ENCODE measurements at places on chromosomes 2 and 18.

DNA sequence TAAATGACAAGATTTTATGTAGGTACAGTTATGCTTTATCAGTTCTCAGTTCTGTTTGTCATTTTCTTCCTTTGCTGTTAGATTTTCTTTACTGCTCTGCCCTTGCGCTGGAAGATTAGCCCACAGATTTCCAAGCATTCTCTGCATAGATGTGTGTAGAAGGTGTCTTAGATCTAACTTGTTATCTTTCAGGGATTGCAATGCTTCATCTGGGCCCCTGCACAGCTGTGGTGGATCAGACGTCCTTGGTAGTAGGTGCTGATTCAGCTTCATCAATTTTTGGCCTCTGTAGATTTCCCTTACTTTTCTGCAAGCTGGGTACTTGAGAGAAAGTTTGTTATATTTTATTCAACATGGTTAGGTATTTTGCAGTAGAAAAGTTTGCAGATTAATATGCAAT lies 115.3 kb upstream of the LINC00305 start:
- DNase-seq, result no peak

GRCh38 chr2:203261326-203262159 lies 22.7 kb downstream of the CYP20A1 start:
- no peak for DNase-seq

DNA sequence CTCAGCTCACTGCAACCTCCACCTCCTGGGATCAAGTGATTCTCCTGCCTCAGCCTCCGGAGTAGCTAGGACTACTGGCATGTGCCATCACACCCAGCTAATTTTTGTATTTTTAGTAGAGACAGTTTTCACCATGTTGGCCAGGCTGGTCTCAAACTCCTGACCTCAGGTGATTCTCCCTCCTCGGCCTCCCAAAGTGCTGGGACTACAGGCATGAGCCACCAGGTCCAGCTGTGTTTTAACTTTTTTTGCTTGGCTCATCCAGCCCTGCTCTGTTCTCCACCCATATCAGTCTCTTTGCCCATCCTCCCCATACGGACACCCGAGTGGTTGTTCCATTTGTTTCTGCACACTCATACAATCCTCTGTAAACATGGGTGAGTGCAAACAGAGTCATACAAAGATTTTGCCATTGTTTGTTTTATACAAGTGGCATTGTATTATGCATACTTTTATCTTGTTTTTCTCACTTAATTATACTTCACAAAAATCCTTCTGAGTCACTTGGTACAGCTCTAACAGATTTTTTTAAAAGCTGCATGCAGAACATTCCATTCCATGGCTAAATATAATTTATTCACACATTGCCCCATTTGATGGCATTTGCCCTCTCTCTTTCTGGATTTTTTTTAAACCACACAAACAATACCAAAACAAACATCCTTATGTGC lies 5.3 kb downstream of the APOB start:
- no peak for DNase-seq

DNA sequence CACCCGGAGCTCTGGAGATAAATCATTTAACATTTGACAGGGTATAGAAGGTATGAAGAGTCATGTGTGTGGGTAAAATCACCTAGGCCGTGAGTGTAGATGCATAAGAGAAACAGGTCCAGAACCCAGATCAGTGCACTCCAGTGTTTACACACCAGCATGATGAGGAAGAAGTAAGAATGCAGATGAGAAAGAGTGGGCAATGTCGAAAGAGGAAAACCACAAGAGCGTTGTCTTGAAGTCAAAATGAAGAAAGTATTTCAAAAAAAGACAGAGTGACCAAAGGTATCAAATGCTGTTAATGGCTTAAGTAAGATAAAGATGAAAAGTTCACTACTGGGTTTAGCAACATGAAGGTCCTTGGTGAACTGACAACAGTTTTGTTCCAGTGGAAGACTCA lies 32.0 kb upstream of the PLB1 start:
- DNase-seq, result no peak

- no peak for DNase-seq
Measured at GRCh38 chr2:71965530-71965929, 182.1 kb downstream of the CYP26B1 start.

DNA sequence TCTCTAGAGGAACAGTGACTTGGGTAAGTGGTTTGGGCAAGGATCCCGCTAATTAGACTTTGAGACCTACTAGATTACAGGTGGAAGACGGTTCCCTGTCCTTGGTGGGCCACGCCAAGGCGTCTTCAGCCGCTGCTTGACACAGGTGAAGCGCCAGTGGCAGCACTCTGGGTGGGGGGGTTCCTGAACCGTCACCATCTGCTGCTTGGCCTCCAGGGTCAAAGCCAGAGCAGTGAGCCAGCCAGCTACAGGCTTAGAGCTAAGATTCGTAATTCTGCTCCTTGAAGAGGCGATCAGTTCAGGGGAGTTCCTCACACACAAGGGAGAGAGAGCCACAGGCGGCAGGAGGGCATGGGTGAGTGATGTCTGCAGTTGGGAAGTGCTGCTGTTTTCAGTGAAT lies 39.4 kb upstream of the RBM44 start:
- no peak for DNase-seq

DNA sequence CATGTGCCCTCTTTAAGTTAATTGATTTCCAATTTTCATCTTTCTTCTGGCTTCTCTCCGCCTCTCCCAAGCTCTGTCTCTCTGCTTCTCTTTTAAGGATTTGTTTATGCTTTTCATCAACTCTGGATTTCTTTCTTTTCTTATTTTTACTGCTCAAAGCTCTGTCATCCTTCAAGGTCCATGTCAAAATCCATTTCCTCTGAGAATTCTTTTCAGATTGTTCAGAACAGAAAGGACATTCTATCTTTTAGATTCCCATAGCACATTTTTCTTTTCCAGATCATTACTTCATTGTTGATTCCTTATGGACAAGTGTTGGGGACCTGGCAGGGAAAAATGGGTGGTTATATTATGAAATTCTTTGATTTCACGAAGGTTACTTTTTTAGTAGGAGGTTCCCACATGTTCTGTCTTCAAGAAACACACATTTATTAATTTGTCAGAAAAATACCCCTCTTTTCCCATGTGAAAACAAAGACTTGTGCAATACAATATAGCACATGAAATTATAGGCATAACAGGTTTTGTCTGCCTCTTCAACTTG lies 12.3 kb downstream of the PMAIP1 start:
- no peak for DNase-seq

- no peak for DNase-seq
Measured at GRCh38 chr18:72674710-72675109, 130.6 kb upstream of the CBLN2 start.

- no peak for DNase-seq
Measured at GRCh38 chr2:195456771-195457170, 200.3 kb upstream of the SLC39A10 start.

- DNase-seq, result no peak
Measured at GRCh38 chr2:162153608-162154224, 1.7 kb upstream of the GCG start.

DNA sequence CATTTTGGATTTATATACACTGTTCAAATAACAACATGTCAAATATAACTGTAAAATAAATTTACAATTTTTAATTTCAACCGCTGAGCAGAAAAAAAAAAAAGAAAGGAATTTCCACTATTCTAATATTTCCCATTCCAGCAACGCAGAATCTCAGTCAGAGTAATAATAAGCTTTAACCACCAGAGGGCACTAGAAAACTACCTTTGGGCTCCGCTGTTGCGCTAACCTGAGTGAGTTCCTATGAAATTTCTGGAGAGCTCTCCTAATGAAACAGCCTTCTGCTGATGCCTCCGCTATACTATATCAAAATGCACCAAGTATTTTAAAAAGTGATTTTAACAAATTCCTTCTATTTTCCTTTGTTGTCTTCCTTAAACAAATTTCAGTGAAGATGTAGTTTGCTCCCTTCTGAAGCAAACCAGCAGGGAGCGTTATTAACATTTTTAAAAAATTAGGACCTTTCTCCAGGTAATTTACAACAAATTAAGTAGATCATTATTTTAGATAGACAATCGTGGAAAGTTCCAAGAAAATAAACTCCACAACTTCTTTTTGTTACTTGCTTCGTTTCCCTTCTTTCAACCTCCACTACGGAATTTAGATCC lies 23.0 kb downstream of the ERMN start:
- peak; percentile 10 for DNase-seq

GRCh38 chr18:43049021-43049420 lies 66.5 kb downstream of the RIT2 start:
- no peak for DNase-seq

DNA sequence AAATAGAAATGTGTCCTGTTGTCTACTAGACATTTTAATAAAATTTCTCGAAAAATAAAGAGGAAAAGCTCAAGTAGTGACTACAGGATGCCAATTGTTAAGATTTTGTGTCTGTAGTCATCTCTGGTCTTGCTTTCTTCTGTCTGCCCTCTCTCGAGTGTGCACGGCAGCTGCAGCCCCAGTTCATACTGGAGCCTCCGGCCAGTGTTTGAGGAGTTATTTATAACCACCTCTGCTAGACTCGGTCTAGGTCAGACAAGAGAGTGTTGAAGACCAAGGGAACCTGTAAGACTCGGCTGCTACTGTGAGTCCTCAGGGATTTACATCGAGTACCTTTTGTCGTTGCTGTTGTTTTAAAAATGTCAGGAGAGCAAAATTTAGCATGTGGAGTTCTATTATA lies 810.1 kb upstream of the POU3F3 start:
- no peak for DNase-seq

- DNase-seq, result no peak
Measured at GRCh38 chr18:46821856-46822711, 65.2 kb upstream of the ST8SIA5 start.
